ENCODE measurements at places on chromosomes 2 and 18.
A peak's percentile ranks its signal among the peaks of the same experiment; 100 is the strongest.

- DNase-seq = no peak
Measured at GRCh38 chr2:179855673-179856072, 5.7 kb downstream of the ZNF385B start.

- no peak for DNase-seq
Measured at GRCh38 chr2:164891460-164891859, 49.8 kb upstream of the COBLL1 start.

GRCh38 chr2:186696804-186697203, 2.9 kb downstream of the FAM171B start:
- no peak for DNase-seq

DNA sequence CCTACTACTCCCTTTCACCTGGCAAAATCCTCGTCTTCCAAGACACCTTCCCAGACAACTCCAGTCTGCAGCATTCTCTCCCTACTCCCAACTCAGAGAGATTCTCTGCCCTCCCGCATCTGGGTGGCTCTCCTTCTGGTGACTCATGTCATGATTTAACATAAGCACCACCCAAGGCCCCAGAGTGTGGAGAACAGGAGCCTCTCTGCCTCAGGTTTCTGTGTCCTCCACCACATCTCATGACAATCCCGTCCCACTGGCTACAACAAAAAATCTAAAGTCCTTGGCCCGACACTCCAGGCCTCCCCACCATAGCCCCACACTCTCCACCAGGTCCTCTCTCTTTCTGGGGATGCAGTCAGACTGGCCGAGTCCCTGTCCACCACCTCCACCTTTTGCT, 197.1 kb downstream of the BCL11A start:
- DNase-seq = peak; percentile 77

GRCh38 chr2:65076345-65076710, 20.1 kb downstream of the CEP68 start:
- DNase-seq = no peak

DNA sequence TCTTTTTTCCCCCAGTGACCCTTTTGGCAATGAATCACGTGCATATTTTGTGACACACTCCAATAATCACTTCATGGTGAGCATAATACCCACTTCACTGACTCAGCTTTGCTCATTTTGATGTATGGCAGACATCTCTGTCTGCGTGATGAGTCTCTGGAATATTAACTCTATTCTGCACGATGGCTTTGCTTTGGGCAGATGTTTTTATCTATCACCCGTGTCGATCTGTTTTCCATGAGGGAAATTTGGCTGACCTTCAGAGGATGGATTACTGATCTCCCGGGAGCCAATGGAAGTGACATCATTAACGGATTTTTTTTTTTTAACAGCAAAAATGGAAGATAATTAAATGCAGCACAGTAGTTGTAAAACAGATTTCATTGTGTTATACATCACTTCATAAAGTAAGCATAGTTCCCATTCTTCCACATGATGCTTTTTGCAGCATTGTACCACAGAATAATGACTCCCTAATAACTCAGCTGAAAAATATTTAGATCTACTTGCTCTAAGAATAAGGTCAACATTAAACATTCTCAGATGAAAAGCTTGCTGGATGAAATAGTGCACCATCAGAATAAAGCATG, 29.8 kb downstream of the CDC42EP3 start:
- peak; percentile 22 for DNase-seq

- DNase-seq = no peak
Measured at GRCh38 chr2:11559066-11559785, 25.4 kb downstream of the GREB1 start.

DNA sequence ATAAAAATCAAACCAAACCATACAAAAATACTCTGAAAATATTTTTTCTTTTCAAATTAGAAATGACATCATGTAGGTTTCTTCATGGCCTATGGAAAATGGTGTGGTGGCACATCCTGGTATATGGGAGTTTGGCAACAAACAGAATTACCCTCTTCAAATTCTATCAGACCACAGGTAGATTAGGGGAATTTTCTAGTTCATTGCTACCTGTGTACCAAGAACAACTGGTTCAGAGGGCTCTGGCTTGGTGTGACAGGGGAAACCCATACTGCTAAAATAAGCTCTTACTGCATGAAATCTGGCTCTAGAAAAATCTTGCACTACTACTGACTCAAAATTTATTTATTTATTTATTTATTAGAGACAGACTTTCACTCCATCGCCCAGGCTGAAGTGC, 63.4 kb upstream of the PELI1 start:
- no peak for DNase-seq

DNA sequence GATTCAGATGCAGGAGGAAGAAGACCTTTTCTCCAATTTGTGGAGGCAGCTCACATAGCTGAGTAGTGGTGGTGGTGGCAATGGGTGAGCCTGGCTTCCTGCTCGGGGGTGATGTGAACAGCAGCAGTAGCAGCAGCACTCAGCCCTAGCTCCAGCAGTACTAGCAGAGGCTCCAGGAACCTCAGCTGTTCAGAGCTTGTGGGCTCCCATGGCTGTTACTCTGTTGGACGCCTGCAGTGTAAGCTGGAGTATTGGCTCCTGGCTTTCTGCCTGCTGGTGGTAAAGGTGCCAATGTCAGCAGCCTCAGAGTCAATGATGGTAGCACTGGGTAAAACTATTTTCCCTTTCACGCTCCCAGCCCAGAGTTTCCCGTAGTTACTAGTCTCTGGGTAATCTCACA, 3.1 kb upstream of the SEH1L start:
- DNase-seq = no peak

All from vagina (tissue), 2 donors.